NCI-H460 (cell line): ENCODE measurements at places on chromosomes 6 and 20. TPM values are rescaled to one million over a fixed set of nuclear protein-coding genes. Genes with fewer than 3 reads are reported as not detected.
A peak's percentile ranks its signal among the peaks of the same experiment; 100 is the strongest.

- no peak for DNase-seq
These were observed 65.4 kb downstream of the MYH7B start for GRCh38 chr20:35021063-35021462.

DNA sequence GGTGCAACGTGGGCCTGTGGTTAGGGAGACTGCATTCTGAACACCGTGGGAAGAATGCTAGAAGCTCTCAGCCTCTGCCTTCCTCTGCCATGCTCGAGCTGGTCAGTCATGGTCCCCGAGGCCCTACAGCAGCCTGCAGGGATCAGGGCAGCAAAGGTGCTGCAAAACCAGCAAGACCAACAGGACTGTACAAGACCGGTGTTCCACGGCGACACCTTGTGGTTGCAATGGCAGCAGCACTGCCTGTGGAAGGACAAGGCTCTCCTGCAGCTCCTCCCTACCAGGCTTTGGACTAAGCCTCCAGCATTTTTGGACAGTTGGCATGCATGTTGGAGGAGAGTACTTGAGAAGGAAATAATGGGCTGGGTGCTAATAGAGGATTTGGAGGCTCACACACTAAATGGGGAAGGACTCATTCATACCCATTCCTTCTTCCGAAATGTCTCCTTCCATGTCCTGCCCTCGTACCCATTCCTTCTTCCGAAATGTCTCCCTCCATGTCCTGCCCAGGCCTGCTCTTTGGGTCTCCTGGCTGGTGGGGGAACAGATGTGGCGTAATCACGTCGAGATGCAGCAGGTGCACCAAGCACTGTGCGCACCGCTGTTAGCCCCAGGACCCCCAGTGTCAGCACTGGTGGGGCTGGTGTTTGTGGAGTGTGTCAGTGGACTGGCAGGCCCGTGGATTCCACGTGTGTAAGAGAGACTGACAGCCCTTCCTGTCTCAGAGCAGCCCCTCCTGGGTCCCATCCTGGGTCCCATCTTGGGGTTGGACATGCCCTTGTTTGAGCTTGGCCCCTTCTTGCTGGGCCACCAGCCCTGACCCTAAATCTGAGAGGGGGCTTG, 18.6 kb upstream of the MYT1 start:
- DNase-seq = no peak

GRCh38 chr6:19380293-19380692, 456.9 kb upstream of the ID4 start:
- no peak for DNase-seq

DNA sequence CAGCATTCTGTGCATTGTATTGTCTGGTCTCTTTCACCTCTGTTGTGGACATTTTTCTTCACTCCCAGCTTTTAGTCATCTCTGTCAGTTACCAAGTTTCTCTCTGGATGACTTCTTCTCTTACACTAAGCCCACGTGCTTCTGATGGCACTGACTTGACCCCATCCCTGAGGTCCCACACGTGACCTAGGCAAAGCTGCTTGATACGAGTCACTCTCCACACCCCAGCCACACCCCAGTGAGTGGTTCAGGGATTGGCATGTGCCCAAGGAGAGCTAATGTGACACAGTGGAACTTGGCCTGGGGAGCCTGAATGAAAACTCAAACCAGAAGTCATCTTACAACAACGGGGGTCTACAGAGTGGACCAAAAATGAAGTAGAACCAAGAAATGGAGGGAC, 32.2 kb downstream of the HTR1E start:
- DNase-seq = no peak

- peak; percentile 71 for DNase-seq
These were observed 21.7 kb downstream of the TGM6 start for GRCh38 chr20:2402271-2402980.

GRCh38 chr6:72835749-72836148, 213.9 kb downstream of the KCNQ5 start:
- DNase-seq = no peak

Gene GABRR2
- not detected in 2 replicates for total RNA-seq

Gene UST
- 0.12 and 0.32 TPM in 2 replicates for total RNA-seq

Gene AKAP12
- total RNA-seq = 7.8 and 8.8 TPM in 2 replicates

Gene MEP1A
- total RNA-seq = not detected in 2 replicates
